ENCODE measurements at places on chromosomes 3 and 15.
A peak's percentile ranks its signal among the peaks of the same experiment; 100 is the strongest.

GRCh38 chr3:78029775-78030174 lies 989.9 kb downstream of the ROBO2 start:
- no peaks in the 10 kb centered on the region for H3K36me3 ChIP-seq
- H3K4me3 ChIP-seq = no peak overlapping the region
- no peaks in the 10 kb centered on the region for H3K4me1 ChIP-seq
- peak; percentile 46 for DNase-seq
- H3K27ac ChIP-seq = no peak overlapping the region

- peaks cover 4% of the 10 kb centered on the region for H3K4me1 ChIP-seq
- H3K36me3 ChIP-seq = peaks cover 2% of the 10 kb centered on the region
- no peak for DNase-seq
- H3K27ac ChIP-seq = no peak overlapping the region
These were observed 274.7 kb downstream of the RBMS3 start for GRCh38 chr3:29555590-29555989.

- no peak overlapping the region for H3K4me3 ChIP-seq
- peaks cover 3% of the 10 kb centered on the region for H3K4me1 ChIP-seq
- H3K27me3 ChIP-seq = no peaks in the 10 kb centered on the region
- no peak for DNase-seq
These were observed 91.9 kb downstream of the CHDH start for GRCh38 chr3:53754325-53754724.

- H3K27ac ChIP-seq = no peak overlapping the region
- no peaks in the 10 kb centered on the region for H3K27me3 ChIP-seq
- no peaks in the 10 kb centered on the region for H3K36me3 ChIP-seq
- peaks cover 4% of the 10 kb centered on the region for H3K4me1 ChIP-seq
- H3K4me3 ChIP-seq = peak overlapping the region; percentile 77
These were observed 1.3 kb upstream of the SPTSSB start for GRCh38 chr3:161372321-161373260.

DNA sequence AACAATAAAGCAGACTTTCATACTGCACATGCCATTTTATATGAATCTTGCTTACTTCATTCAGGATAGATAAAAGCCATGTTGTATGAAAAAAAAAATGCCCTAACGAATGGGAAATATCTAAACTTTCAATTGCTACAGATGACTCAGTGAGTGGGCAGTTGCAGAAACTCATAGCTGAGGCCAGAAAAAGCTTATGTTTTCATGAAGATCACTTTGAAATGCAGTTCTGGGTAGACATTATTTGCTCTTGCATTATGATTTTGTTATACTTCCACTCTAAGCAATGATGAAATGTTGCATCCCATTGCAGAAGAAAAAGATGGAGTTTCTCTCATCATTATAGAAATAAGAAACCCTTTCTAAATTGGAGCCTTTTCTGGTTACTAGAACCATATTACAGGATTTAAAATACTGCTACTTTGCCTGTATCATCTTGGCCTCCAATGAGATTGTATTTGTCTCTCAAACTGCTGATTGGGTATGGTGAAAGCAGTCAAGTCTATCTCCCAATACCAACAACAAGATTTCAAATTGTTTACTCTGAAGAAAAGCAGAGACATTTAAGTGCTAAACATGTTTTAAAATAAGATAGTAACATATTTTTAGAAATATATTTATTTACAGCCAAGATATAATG lies 17.0 kb downstream of the PEAK1 start:
- no peak for DNase-seq
- no peaks in the 10 kb centered on the region for H3K27me3 ChIP-seq
- H3K4me3 ChIP-seq = no peak overlapping the region
- H3K36me3 ChIP-seq = peaks cover 42% of the 10 kb centered on the region
- no peak overlapping the region for H3K27ac ChIP-seq

- no peak for DNase-seq
- H3K36me3 ChIP-seq = no peaks in the 10 kb centered on the region
- no peak overlapping the region for H3K27ac ChIP-seq
- no peaks in the 10 kb centered on the region for H3K27me3 ChIP-seq
- H3K4me1 ChIP-seq = peaks cover 3% of the 10 kb centered on the region
These were observed 50.8 kb downstream of the PCSK6 start for GRCh38 chr15:101438482-101439284.

DNA sequence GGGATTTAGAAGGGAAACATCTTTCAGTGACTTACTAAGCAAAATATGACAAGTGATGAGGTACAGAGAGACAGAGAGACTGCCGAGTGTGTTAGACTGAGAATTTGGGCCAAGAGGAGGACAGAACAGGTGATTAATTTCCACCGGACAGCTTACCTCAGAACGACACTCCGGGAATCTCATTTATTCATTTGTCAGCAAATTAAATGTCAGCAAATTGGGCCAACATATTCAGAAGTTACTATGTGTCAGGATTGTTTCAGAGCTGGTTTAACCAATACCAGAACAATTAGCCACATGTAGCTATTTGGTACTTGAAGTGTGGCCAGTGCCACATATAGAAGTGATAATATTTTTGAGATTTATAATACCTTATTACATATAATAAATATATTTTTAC lies 232.6 kb upstream of the CNTN3 start:
- no peak overlapping the region for H3K4me3 ChIP-seq
- no peaks in the 10 kb centered on the region for H3K36me3 ChIP-seq
- DNase-seq = no peak
- no peaks in the 10 kb centered on the region for H3K4me1 ChIP-seq
- H3K27me3 ChIP-seq = no peaks in the 10 kb centered on the region
- no peak overlapping the region for H3K27ac ChIP-seq

DNA sequence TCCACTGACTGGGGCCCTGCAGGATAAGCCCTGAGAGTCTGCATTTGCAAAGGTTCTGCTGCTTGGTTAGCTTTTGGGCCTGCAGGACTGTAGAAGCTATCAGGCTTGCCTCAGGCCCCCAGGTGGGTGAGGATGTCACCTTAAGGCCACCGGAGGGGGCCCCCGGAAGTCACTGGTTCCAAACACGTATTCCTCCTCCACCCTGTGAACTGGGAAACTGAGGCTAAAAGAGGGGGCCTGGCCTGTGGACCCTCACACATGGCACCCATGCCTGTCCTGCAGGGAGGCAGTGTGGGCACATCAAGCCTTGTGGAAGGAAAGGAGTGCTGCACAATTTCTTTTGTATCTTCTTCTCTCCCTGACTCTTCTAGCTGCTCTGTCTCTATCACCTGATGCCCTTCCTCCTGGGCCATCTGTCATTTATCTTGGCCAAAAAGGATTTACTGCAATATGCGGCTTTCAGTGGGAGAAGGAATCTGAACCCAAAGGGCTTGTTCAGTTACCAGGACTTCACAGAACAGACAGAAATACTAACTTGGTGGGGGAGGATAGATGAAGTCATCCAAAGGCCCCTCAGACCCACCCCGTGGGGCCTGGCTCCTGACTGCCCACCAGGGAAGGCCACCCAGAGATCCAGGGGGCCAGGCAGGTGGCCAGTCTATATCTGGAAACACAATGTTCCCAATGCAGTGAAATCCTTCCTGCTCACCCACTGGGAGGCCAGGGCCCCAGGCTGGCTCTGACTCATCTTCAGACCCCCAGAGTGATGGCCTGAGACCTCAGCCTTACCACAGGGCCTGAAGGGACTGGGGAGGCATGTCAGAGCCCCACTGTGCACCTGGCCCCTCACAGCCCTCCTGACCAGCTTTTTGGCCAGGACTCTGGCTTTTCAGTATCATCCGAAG lies 18.3 kb downstream of the UBAP1L start:
- H3K4me3 ChIP-seq = no peak overlapping the region
- no peak for DNase-seq
- no peaks in the 10 kb centered on the region for H3K27me3 ChIP-seq
- no peak overlapping the region for H3K27ac ChIP-seq
- H3K36me3 ChIP-seq = peaks cover 8% of the 10 kb centered on the region

GRCh38 chr3:33438284-33438668 lies 1.9 kb downstream of the UBP1 start:
- no peak for DNase-seq
- peaks cover 9% of the 10 kb centered on the region for H3K4me1 ChIP-seq
- peak overlapping the region; percentile 91 for H3K4me3 ChIP-seq
- no peak overlapping the region for H3K27ac ChIP-seq

- no peak overlapping the region for H3K4me3 ChIP-seq
- H3K27ac ChIP-seq = no peak overlapping the region
- no peaks in the 10 kb centered on the region for H3K27me3 ChIP-seq
- H3K36me3 ChIP-seq = no peaks in the 10 kb centered on the region
- H3K4me1 ChIP-seq = no peaks in the 10 kb centered on the region
These were observed 82.3 kb downstream of the FBLN2 start for GRCh38 chr3:13631256-13631655.

GRCh38 chr15:50906954-50907600 lies 1.4 kb upstream of the AP4E1 start:
- H3K4me1 ChIP-seq = no peaks in the 10 kb centered on the region
- no peaks in the 10 kb centered on the region for H3K27me3 ChIP-seq
- peaks cover 5% of the 10 kb centered on the region for H3K36me3 ChIP-seq

- H3K36me3 ChIP-seq = no peaks in the 10 kb centered on the region
- no peaks in the 10 kb centered on the region for H3K27me3 ChIP-seq
- no peak overlapping the region for H3K4me3 ChIP-seq
- no peak overlapping the region for H3K27ac ChIP-seq
- peak; percentile 79 for DNase-seq
- H3K4me1 ChIP-seq = no peaks in the 10 kb centered on the region
These were observed 663.7 kb downstream of the AGBL1 start for GRCh38 chr15:86743283-86743903.

All from H9 (cell line).